Naive thymus-derived CD8-positive, alpha-beta T cell (primary cell): ENCODE measurements at places on chromosomes 16 and 17.
A peak's percentile ranks its signal among the peaks of the same experiment; 100 is the strongest.

DNA sequence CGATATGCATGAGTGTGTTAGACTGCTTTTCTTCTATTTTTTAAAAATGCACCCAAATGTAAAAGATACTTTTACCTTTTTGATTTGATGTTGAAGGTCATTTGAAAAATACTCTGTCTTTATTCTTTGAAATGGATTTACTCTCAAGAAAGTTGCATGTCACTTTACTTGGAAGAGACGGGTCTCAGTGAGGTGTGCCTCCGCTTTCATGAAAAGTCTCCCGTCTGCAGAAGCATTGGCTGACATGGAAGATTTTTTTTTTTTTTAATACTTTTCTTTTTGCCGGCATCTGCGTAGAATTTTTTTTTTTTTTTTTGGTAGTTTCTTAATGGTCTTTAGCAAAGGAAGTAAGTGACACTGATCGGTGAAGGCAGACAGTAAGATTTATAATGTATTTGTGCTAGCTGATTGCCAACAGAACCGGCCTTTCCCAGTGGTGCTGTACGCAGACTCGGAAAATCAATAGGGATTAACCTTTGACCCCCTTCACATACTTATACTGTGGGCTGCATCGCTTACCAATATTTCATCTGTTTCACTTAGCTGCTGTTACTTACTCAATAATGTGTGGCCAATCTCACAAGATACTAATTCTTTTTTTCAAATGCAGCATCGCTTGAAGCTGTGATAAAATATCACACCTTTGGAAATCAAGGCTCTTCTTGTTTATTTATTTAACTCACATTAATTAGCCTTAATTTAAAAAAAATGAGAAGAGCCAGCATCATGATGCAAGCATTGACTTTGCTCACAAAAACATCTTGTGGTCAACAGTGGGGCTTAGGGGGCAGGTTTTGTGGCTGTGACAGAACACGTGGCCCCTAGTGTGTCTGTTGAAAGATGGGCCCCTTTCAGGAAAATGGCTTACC is 383.9 kb downstream of the WWOX start:
- no peak for DNase-seq

- DNase-seq = no peak
These were observed 69.8 kb downstream of the MRM3 start for GRCh38 chr17:851924-852323.

- DNase-seq = no peak
These were observed 72.3 kb upstream of the MMP2 start for GRCh38 chr16:55406651-55407050.

GRCh38 chr16:21081329-21081728 is 69.3 kb downstream of the DNAH3 start:
- DNase-seq = no peak

DNA sequence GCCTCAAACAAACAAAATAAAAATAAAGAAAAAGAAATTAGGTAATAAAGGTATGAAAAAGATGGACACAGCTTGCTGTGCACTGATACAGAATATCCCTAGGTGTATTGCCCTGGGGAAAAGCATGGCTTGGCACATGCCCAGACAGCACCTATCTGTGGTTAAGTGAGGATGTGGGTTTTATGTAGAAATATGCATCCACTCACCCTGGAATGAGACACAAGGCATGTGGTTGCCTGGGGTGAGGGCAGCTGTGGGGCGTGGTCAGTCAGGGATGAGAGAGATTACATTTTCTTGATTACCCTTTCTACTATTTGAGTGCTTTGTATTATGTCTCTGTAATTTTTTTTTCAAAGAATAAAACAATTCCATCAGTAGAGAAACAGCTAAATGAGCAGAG is 6.9 kb downstream of the PLLP start:
- DNase-seq = peak; percentile 60

- DNase-seq = no peak
These were observed 31.2 kb downstream of the CHD9 start for GRCh38 chr16:53085931-53086421.

GRCh38 chr17:48498164-48498850 is 32.5 kb downstream of the HOXB1 start:
- DNase-seq = no peak

DNA sequence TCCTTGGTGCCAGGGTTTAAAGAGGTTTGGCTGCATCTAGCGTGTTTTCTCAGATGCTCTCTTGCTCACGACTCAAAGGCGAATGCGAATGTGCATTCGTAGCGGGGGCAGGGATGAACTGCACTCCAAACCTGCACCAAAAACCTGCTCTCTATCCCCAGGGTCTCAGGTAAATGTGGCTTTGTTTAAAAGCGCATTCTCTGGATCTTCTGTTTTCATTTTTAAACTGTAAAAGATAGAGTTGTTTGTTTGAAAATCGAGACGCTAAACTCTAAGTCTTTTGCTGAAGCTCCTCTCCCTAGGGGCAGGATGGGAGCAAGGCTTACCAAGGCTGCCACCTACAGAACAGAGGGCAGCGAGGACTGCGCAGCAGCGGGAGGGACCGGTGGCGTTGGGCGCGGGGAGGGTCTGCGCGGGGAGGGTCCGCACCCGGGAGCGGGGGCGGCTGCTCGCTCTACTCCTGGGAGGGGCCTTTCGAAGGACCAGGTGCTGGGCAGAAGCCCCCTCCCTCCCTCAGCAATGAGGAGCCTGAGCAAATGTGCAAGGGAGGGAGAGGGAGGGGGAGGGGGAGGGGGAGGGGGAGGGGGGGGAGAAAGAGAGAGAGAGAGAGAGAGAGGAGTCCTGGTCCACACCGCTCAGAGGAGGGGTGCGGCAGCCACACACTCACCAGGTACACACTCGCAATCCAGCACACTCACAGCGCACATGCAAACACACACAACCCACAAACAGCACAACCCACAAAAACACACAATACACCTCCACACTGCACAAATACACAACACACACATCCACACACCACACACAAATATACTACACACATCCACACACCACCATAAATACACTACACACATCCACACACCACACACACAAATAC is 142.8 kb downstream of the GRIN2A start:
- DNase-seq = no peak

DNA sequence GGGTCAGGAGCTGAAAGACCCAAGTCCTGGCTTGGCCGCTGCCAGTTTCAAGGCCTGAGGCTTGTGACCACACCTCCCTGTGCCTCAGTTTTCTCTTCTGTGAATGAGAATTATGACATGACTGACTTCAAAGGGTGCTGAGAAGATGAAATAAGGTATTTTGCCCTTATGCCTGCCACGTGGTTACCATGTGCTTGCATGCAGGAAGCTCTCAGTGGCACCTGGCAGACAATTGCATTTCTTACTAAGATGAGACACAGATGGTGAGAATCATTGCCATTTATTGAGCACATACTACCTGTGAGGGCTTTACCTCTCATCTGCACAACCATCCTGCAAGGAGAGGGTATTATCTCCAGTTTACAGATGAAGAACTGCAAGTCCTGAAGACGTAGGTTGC is 69.8 kb downstream of the MRM1 start:
- DNase-seq = no peak

- no peak for DNase-seq
These were observed 177.6 kb downstream of the AIPL1 start for GRCh38 chr17:6257336-6257735.

GRCh38 chr17:61404663-61404912 is 4.9 kb downstream of the TBX2 start:
- no peak for DNase-seq

GRCh38 chr17:78029697-78030096 is 71.2 kb downstream of the TNRC6C start:
- no peak for DNase-seq

- DNase-seq = no peak
These were observed 122.6 kb upstream of the RPL38 start for GRCh38 chr17:74080656-74081582.

DNA sequence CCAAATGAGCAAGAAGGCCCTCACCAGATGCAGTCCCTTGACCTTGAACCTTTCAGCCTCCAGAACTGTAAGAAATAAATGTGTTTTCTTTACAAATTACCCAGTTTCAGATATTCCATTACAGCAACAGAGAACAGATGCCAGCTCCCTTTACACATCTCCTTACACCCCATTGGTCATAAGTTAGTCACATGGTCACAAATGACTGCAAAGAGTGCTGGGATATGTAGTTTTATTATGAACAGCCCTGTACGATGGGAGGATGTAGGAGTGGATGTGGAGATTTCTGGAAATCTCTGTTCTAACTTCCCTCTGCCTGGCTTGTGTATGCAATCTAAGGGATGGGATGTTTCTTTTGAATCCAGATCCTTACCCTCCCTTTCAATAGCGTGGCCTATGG is 13.3 kb upstream of the RPL38 start:
- no peak for DNase-seq

DNA sequence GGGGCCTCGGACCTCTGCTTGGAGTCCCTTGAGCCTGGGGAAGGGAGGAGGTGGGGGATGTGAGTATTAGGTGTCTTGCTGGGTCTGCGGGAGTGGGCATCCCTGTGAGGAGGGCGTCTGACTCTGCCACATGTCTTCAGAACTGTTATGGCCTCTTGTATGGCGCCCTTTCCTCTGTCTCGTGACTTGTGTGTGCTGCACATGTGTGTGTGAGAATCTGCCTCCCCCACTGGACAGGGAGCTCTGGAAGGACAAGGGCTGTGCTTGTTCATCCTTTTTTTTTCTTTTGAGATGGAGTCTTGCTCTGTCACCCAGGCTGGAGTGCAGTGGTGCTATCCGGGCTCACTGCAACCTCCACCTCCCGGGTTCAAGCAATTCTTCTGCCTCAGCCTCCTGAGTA is 33.4 kb downstream of the ARHGAP23 start:
- DNase-seq = no peak

DNA sequence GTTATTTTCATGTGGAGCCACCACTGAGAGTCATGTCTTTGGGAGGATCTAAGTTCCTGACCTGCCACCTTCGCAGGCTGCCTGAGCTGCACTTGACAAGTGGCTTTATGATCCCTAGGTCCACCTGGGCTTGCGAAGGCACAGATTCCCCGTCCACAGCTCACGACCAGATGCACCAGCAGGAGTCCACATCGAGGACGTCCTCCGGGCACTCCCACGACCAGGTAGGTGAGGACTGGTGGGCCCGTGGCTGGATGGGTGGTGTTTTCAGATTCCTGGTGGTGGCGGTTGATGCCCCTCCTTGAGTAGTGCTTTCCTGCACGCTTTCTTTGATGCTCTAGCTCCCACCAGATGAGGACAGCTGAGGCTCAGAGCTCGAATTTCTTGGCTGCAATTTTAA is 14.8 kb downstream of the FAM234A start:
- DNase-seq = no peak

DNA sequence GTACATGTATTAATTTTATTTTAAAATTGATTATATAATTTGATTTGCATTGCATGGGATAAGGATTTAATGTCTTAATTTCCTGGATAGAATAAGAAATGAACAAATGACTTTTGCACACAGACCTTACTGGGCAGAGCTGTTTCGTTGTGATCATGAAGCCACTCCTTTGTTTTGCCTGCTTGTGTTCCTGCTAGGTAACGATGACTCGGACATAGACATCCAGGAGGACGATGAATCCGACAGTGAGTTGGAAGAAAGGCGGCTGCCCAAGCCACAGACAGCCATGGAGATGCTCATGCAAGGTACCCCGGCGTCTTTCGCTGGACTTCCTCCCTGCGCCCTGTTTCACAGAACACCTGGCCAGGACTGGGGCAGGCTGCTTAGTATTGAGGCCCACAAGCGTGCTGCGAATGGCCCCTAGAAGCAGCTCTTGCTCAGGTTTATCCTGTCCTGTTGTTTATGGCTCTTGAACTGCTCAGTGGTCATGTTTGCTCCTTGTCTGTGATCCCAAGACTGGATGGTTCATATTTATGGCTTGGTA is 29.6 kb downstream of the CLUAP1 start:
- no peak for DNase-seq

DNA sequence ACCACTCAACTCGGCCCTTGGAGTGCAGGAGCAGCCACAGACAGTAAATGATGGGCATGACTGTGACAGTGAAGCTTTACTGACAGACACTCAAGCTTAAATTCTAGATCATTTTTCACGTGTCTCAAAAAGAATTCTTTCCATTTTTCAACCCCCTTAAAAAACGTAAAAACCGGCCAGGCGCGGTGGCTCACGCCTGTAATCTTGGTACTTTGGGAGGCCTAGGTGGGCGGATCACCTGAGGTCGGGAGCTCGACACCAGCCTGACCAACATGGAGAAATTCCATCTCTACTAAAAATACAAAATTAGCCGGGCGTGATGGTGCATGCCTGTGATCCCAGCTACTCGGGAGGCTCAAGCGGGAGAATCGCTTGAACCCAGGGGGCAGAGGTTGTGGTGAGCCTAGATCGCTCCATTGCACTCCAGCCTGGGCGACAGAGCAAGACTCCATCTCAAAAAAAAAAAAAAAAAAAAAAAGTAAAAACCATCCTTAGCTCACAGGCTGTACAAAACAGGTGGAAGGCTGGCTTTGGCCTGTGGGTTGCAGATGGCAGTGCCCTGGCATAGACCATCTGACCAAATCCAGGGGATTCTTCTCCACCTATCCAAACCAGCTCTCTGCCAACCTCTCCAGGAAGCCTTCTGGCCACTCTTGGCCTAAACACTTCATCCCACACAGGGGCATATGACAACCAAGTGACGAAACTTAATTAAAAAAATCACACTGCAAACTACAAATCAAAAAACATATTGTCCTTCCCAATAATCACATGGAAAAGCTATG is 18.3 kb downstream of the TBC1D16 start:
- no peak for DNase-seq

DNA sequence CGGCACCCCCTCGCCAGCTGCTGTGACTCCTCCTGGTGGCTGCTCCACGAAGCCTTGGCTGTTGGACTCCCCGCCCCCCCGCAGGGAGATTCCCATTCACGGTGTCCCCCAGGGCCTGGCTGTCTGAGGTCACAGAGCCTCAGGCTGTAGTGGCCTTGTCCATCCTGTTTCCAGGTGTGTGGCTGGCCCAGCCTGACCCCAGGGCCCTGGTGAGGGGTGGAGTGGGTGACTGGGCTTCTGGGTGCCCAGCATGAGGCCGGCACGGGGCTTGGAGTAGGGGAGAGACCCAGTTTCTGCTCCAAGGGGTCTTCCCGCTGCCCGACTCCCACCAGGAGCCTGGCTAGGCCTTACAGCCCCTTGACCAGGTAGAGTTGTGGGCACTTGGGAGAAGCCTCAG is 10.4 kb downstream of the PRSS27 start:
- no peak for DNase-seq

- peak; percentile 87 for DNase-seq
These were observed at the start of gene CEP112 for GRCh38 chr17:66191593-66192377. TSS of gene CEP112 (minus strand) at chr17:66192133.

GRCh38 chr16:3971706-3972105 is 91.2 kb upstream of the CREBBP start:
- DNase-seq = no peak
